ENCODE measurements at places on chromosomes 6 and 20.

DNA sequence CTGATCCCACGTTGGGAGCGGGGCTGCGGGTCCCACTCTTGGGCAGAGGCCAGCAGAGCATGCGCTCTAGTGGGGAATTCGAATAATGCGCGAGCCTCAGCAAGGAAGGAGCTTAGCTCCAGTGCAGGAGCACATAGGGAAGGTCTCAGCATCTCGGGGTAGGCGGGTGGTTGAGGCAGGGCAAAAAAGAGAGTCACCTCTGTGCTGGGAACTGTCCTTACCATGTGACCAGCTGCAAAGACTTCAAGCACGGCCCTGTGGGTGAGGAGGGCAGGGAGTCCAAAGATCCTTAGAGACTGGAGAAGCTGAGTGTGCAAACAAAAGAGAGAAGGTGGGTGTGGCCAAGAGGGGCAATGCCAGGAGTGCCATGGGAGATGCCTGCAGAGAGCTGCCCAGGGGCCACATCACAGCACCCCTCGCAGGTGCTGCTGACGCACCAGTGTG lies 79.2 kb upstream of the CD93 start:
- no peak for DNase-seq

GRCh38 chr6:166586424-166587156 lies at the start of gene RAMACL:
Gene RAMACL, minus strand, starts transcription at chr6:166586678. Its CDS starts 201 bp downstream, at chr6:166586477.
- DNase-seq, result no peak

GRCh38 chr20:62815066-62815991 lies 1.5 kb upstream of the COL9A3 start:
- DNase-seq, result no peak

- no peak for DNase-seq
Observed at GRCh38 chr6:818196-818595, 125.3 kb upstream of the EXOC2 start.

DNA sequence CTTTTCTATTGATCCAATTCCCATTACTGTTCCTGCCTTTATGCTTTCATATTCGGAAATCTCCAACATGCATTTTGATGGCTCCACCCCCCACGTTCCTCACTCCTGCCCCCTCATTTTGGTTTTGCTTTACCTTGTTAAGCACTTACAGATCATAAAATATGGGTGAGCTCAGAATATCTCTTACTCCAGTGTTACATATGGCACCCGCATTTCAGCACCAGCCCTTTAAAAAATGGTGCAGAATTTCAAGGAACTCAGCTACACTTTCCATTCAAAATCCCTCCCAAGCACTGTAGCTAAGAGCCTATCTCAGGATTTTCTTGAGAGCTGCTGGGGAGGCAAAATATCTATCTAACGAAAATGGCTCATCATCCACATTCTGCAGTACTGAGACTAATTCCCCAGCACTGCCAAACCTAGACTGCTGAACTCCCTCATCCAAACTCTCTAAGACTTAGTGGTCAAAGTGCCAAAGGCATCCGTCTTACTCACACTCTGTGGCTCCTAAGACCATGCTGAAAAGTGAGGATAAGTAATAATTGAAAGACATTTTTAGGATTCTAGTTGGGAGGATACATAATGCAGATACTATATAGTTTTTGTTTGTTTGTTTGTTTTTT lies 7.8 kb downstream of the SGK1 start:
- no peak for DNase-seq

DNA sequence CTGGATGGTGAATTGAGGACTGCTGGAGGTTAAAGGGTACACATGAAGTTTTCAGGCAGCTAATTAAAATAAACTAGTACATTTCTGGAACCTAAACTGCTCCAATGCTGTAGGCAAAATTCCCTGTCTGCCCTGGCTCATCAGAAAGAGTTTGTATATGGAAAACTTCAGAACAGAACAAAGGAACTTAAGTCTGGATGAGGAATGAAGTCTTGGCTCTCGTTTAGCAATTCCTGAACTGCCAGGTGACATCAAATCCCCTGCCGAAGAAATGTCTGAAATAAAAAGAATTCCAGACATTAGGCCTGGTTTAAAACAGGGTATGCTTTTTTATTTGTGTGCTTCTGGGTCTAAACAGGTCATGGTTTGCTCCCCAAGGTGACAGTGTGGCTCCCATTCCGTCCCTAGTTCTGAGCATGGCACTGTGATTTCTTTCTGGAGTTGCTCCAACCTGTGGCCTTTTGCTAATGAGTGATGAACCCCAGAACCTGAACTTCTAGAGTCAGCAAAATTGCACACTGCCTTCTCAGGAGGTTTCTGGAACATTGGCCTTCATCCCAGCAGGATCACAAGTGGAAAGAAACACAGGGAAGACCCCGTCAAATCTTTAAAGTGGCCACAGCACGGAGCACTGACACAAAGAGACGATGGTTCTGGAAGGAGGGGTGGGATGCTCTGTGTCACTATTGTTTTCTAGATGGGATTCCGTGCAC lies 129.4 kb upstream of the NAA20 start:
- no peak for DNase-seq

GRCh38 chr6:84665401-84665800 lies 99.0 kb downstream of the TBX18 start:
- DNase-seq, result no peak

- DNase-seq, result no peak
Observed at GRCh38 chr6:91149956-91150705, 563.3 kb upstream of the MAP3K7 start.

- DNase-seq, result no peak
Observed at GRCh38 chr20:20327746-20328145, 40.2 kb upstream of the INSM1 start.

DNA sequence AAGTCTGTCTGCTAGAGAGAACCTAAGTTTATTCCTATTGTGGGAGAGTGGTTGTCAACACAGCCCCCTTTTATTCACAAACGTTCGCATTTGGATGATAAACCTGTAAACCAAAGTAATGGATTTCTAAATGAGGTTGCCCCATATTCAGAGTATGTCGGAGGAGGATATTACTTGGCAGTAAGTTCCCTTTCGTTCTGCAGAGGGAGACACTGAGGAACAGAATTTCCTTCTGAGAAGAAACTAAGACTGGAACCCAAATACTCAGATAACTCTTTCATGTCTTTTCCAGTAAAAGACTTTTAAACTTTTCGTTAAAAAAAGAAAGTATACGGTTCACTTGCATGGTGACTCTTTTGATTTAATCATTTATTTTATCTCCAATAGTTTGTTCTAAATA lies 754.6 kb upstream of the MMS22L start:
- no peak for DNase-seq

DNA sequence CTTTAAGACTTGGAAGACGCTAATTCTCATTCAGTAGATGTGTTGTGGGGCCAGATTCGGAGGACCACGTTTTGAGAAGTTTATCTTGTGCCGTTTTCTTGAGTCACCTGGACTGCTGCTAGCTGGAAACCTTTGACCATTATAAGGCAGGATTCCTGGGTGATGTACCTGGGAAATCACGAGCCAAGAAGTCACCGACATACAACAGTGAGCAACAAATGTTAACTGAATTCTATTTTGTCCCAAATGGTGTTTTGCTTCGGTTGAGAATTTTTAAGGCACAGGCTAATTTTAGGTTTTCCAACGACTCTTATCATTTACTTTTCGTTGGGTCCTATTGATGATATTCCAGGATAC lies 93.4 kb upstream of the BTN3A2 start:
- no peak for DNase-seq

GRCh38 chr6:72739368-72739779 lies 117.5 kb downstream of the KCNQ5 start:
- no peak for DNase-seq

- DNase-seq, result no peak
Observed at GRCh38 chr6:75084018-75084417, 121.8 kb downstream of the COL12A1 start.

- DNase-seq, result no peak
Observed at GRCh38 chr6:38183856-38184584, 364.5 kb downstream of the ZFAND3 start.

- DNase-seq, result no peak
Observed at GRCh38 chr6:3277251-3277650, 18.5 kb downstream of the PSMG4 start.

DNA sequence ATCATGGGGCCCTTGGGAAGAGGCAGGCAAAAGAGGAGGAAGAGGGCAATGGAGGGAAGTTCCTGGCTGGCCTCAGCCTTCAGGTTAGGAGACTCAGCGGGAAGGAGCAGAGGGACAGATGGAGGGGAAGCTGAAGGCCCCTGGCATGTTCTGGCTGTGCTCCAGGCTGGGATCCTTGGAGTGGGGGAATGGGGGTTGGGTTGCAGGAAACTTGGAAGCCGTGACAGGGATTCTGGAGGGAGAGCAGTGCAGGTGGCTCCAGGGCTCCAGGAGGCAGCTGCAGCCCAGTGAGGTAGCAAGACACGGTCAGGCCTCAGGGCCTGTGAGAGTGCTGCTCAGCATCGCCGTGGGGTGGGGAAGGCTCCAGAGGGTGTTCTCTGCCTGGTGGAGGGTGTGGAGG lies 64.6 kb upstream of the SCP2D1 start:
- no peak for DNase-seq
